ENCODE measurements at places on chromosomes 7 and 10.

GRCh38 chr7:145700488-145700887, 416.1 kb upstream of the CNTNAP2 start:
- no peak for DNase-seq

GRCh38 chr7:118306771-118307170, 82.3 kb downstream of the ANKRD7 start:
- DNase-seq, result no peak

- DNase-seq, result no peak
These were observed 43.3 kb upstream of the MTURN start for GRCh38 chr7:30091491-30091912.

DNA sequence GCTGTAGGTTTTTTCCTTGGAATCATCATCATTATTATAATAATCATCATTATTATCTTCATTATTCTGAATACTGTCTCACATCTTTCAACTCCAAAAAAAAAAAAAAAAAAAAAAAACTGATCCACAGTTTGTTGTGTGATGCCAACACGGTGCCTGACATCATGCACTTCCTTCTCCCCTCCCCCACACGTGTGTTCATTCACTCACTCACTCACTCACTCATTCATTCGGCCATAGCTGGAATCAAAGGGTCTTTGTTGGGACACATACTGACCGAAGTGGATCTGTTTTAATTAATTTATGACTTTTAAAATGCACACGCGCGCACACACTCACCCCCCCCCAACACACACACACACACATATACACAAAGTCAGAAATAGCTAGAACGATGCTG, 177.8 kb downstream of the PIP4K2A start:
- no peak for DNase-seq

- DNase-seq, result no peak
These were observed 46.4 kb upstream of the PLA2G12B start for GRCh38 chr10:73000973-73001372.

DNA sequence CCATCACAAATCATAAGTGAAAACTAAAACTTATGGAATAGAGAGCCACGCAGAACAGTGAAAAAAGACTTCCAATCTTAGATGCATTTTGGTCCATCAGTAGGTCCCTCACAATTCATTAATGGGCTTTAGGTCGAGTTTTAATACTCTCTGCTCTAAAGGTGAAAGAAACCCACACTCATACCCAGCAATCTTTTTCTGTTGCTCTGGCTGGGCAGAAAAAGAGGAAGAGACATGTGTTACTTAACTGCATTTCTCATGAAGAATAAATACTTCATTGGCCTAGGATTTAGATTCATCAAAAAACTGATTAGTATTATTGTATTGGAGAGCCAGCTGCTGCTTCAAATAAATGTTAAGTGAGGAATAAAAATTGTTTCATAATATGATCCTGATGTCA, 645.7 kb downstream of the PHTF2 start:
- no peak for DNase-seq

DNA sequence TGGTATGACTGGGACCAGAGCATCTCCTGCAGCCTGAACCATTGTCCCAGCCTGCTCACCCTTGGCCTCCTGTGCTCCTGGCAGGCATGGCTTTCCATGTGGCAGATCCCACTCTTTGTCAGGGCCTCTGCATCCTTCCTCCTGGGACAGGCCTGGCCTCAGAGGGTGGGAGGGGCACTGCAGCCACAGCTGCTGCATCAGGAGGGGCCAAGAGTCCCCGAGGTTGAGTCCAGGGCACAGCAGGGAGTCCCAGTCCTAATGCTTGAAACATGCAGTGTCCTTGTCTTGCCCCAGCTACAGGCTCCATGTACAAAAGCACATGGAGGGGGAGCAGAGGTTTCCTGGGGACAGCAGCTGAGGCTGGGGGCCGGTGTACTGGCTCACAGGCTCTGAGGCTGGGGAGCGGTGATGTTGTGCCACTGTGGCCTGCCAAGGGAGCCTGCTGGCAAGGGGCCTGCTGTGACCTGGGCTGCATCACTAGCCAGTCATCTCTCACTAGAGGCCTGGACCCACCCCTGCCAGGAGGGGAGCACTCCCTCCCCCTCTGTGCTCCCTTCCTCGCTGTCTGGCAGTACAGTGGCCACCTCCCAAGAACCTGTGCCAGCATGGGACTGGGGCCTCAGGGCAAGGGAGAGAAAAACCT, 144.8 kb downstream of the ZNF248 start:
- DNase-seq, result no peak

- DNase-seq, result no peak
These were observed 1.7 kb downstream of the URGCP start for GRCh38 chr7:43904533-43905208.

DNA sequence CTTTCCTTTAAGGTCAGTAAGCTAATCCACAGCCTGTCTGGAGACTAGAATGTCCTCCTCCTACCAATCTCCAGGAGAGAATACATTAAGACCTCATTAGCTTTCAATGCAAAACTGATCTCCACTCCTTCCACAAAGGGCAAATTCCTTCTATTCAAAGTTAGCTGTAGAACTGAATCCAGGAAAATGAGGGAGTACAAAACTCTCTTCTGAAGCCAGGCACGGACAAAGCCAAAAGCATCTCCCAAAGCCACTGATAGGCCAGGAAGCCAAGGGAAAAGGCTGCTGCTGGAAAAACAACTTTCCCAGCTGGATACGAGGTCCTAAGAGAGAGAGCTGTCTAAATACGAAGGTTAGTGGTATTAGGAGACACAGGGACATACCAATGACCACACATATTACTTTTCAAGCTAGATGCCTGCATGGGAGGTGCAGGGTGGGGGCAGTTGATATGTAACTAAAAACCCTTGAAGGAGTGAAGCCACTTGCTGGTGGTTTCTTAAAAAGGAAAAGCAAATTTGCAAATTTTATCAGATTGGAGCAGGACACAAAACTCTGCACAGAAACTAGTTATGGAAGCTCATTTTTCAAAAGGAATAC, 43.6 kb downstream of the MKX start:
- no peak for DNase-seq

DNA sequence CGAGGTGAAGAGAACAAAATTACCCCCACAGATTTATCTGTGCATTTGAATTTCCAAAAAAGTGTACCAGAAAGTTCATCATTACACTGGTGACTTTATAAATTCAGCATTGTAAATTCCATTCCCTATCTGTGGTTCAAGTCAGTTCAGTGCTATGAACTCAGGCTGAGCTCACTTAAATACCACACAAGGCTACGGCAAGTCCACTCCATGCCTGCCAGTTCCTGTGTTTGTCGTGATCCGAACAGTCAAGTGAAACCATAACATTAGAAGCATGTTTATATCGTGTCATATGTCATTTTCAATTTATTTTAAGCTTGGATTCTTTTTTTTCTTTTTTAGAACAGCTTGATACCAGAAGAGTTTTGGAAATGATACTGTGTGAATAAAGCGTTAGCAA, 14.8 kb downstream of the MBL2 start:
- no peak for DNase-seq

DNA sequence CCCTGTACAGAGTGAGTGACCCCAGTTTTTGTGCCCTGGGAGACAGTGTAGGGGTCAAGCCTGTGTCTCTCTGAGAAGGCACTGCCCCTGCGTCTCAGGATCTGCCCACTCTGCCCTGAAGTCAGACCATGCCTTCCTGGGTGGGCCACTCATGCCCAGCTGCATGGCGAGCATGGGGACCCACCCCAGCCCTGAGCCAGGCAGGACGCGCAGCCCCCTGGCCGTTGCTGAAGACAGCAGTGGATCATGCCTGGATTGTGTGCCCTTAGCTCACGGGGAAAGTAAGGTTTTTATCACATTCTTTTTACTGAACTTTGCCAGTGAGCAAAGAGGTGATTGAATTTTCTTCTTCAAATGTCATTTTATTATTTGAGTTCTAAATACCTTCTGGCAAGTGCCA, 66.2 kb downstream of the WDR37 start:
- no peak for DNase-seq

- DNase-seq, result no peak
These were observed 376.3 kb downstream of the IPMK start for GRCh38 chr10:57891201-57892006.

DNA sequence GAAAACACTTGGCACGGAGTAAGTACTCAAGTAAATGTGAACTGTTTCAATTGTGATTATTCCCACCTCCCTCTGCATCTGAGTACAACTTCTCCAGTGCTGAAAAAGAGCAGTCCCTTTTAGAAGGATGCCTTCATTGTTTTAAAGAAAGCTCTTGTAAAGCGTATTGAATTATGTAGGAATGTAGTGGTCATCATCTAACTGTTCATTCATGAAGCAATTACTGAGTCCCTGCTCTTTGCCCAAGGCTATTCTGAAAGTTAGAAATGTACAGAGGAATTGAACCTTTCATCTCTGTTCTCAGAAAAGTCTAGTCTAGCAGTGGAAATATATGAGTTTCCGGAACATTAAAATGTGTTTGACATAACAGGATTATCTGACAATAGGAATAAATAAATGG, 127.8 kb downstream of the CACNB2 start:
- no peak for DNase-seq

- no peak for DNase-seq
These were observed 66.5 kb downstream of the TPK1 start for GRCh38 chr7:144769352-144769751.

DNA sequence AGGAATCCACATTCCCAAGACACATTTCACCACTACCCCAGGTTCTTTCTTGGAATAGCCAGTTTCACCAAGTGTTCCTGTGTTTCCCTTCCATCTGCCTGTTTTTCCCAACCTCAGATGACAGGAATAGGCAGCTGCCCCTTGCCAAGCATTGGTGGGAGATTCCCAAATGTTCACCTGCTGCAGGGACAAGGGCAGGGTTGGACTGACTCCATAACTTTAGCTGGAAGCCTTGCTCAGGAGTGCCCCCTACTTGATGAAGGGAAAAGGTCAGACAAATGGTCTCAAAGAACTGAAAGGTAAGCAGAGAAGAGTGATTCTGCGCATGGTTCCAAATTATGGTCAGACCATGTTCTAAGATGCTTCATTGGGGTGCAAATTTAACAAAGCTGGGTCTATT, 45.1 kb upstream of the LYZL1 start:
- no peak for DNase-seq

- DNase-seq, result no peak
These were observed 43.2 kb upstream of the PRLHR start for GRCh38 chr10:118638680-118639079.

GRCh38 chr10:87925570-87925969, 62.1 kb downstream of the PTEN start:
- no peak for DNase-seq

DNA sequence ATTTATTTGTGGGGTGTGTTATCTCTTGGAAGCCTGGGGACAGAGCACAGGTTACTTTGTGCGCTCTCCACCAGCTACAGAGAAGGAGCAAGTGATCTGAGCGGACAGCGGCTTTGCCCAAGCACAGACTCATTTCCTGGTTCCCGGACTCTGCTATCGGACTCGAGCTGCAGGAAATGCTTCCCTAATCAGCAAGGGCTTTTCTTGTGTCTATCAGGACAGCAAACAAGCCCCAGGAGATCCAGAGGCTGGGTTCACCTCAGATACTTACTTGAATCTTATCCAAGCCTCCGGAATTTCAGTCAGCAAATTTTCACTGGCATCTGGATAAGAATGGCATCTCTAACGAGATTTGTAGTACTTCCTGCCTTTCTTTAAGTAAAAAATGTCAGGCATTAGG, 27.8 kb downstream of the MRC1 start:
- no peak for DNase-seq

Data from activated T-cell treated with anti-CD3 and anti-CD28 coated beads, Interleukin-2, amount 50 U/mL, for 48 hours (primary cell).